ENCODE measurements at places on chromosomes 6 and 20.

DNA sequence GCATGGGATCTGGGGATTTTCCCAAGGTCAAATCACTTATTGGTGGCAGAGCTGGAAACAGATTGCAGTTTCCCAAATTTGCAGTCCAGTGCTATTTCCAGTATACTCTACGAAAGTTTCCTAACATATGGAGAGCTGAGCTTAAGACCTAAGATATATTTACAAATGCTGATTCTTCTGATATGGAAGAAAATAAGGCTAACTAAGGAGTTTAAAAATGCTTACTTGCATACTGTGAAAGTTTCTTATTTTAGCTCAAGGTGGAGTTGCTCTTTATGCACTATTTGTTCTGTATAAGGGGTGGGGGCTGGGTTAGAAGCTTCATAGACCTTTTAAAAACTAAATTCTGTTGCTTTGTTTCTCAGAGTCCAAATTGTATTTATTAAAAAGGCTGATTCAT, 7.5 kb downstream of the CD109 start:
- no peak for DNase-seq

DNA sequence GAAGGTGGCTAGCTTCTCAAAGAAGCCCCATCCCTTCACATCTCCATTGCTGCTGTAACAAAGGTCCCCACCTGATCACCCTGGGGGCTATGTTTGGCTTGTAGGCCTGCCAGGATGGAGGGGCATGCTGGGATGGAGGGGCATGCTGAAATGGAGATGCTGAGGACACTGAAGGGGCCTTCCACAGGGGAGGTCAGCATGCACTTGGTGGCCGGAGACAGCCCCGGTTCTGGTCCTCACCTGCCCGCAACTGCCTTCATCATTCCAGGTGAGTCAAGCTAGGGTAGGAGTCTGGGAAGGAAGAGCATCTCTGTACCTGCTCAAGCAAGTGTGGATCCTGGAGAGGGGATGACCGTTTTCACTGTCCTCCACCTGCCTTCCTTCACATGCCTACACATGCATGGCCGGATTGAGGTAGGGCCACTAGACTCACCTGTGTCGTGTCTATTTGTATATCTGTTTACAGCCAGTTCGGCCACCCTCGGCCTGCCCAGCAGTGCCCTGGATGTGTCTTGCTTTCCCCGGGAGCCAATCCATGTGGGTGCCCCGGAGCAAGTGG, 6.0 kb downstream of the L3MBTL1 start:
- DNase-seq: no peak

GRCh38 chr6:31394381-31394780, 9.0 kb upstream of the MICA start:
- no peak for DNase-seq

- no peak for DNase-seq
These were observed 21.8 kb upstream of the BTBD3 start for GRCh38 chr20:11895861-11896387.

DNA sequence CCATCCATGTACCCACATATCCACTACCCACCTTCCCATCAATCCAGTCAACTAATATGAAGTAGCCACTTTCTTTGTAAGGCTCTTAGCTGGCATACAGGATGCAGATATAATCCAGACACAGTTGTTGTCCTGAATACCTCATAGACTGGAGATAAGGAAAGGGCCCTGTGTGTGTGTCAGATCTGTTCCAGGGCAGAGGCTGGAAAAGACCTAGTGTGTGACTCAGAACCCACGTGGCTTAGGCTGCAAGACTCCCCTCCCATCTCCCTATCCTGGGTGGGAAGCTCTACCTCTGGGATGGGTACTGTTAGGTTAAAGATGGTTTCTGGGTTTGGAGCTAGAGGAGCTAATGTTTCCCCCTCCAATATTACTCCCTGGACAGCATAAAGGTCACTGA, 3.6 kb downstream of the BPIFA1 start:
- DNase-seq: no peak

DNA sequence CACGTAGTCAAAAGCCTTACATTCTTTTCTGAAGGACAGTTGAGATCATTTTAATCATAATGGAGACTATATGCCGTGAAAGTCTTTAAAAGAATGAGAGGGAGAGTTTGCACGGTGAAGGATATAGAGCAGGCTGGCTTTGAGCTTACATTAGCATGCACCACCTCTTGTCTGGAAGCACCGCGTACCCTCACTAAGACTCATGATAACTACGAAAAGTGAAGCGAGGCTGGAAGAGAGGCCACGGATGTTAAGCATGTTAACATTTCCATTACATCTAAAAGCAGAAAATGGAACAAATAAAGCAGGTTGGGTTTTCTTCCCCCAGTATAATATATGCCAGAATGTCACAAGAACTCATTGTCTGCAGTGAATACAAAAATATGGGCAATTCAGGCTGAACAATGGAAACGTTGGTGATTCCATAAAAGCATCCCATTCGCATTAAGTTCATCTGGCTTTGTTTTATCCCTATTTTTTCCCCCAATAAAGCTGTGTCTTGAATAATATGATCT, 40.6 kb upstream of the NKX2-2 start:
- no peak for DNase-seq

DNA sequence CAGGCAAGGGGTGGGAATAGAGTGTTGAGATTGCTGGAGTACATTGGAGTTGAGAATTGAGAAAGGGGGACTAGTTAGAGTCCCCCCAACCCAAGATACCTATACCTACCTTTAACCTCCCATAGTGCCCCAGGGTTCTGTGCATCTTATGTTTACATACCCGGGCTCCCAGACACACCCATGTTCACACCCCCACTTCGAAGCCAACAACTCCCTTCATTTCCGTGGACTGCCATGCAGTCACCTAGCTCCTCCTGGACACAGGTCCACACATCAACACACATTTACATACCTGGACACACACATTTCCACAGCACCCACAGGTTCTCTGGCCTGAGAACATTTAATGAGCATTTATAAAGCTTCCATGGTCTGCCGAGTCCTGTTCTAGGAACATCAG, 5.1 kb downstream of the TMEM63B start:
- no peak for DNase-seq

DNA sequence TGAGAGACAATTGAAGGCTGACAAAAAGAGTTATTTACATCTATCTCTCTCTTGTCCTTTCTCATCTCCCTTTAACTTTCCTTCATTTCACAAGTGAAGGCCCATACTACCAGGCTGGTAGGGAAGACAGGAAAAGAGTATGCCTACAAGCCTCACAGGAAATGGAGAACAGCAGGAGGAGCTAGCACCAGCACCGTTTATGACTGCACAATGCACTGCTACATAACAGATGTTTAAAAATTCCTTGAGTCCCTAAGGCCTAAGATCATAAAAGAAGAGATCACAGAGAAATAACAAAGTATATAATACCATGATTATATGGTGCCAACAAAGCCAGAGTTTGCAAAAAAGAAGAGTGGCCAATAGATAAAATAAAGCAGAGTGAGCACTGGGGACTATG, 194.8 kb downstream of the UNC5CL start:
- DNase-seq: no peak

DNA sequence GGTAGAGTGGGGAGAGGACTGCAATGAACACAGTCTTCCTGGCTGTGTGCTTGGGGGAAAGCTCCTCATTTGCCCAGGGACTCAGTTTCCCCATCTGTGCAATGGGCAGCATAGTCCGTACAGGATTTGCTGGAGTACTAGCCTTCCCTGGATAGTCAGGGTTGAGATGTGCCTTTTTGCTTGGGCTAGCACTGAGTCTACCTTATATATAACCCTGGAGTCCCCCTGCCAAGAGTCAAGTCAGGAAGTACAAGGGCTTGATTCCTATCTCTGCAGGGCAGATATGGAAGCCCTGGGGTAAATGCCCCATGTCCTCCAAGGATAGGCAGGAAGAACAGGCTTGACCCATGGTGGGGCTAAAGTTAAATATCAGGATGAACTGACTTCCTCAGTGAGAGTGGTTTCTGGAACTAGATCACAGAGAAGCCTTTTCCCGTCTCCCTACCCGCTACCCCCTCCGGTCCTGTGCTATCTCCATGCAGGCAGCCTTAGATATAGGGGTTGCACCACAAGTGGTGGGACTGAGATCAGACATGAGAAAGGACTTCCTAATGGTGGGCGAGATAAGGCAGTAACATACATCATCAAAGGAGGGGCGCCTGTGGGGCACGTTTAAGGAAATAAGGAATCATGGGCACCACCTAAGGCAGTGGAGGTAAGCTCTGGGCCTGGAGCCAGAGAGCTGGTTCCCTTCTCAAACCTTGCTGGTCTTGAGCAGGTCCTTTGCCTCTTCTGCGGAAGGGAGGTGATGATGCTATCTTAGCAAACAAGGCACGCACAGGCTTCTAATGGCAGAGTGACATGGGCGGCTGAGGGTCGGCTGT, 157.9 kb downstream of the MRPL14 start:
- no peak for DNase-seq

GRCh38 chr20:1577906-1578305, 20.4 kb upstream of the SIRPD start:
- DNase-seq: no peak

- no peak for DNase-seq
These were observed 10.1 kb downstream of the PPP1R3G start for GRCh38 chr6:5095236-5095635.

GRCh38 chr20:48623906-48624265, 203.9 kb downstream of the PREX1 start:
- no peak for DNase-seq

- no peak for DNase-seq
These were observed 59.3 kb upstream of the JAG1 start for GRCh38 chr20:10733122-10733521.

DNA sequence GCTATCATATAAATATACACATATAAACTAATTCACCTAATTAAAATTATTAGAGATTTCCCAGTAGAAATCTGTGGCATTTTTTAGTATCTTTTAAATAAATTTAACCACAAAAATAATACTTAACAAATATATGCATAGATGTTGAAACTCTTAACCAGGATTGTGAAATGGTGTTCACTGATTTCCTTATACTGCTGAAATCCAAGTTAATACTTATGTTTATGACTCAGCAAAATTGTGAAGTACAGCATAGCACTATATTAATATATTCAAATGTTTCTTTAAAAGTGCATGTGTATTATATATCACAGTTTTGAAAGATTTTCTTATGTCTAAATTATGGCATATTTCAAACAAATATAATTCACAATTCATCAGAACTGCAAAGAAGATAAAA, 328.2 kb upstream of the MANEA start:
- DNase-seq: no peak
